ENCODE measurements at places on chromosomes 6 and 20. TPM values are rescaled to one million over a fixed set of nuclear protein-coding genes. Genes with fewer than 3 reads are reported as not detected.

The ADGB gene
- total RNA-seq = not detected

The SEC63 gene
- total RNA-seq = 72.6 TPM

The TP53TG5 gene
- total RNA-seq = not detected

The COL10A1 gene
- not detected for total RNA-seq

The TNFRSF21 gene
- 0.16 TPM for total RNA-seq

The PPP1R3G gene
- 0.11 TPM for total RNA-seq

The ZKSCAN8 gene
- total RNA-seq = 18.7 TPM

The TUBB gene
- 1,638 TPM for total RNA-seq

The CD24 gene
- total RNA-seq = not detected

The TMEM151B gene
- total RNA-seq = not detected

The CCM2L gene
- not detected for total RNA-seq

The ITPA gene
- 53.2 TPM for total RNA-seq

The NMBR gene
- not detected for total RNA-seq

The SPTLC3 gene
- total RNA-seq = 0.05 TPM

The LSM2 gene
- total RNA-seq = 123 TPM

The DLK2 gene
- not detected for total RNA-seq

The ULBP2 gene
- 0.60 TPM for total RNA-seq

The NKX2-2 gene
- total RNA-seq = not detected

The FLRT3 gene
- total RNA-seq = not detected

The PAQR8 gene
- total RNA-seq = 23.0 TPM

The GNMT gene
- 1.2 TPM for total RNA-seq

The BMP2 gene
- total RNA-seq = not detected

The OR12D3 gene
- not detected for total RNA-seq

The LBP gene
- total RNA-seq = not detected

The LY86 gene
- total RNA-seq = 2.9 TPM

The LHFPL5 gene
- not detected for total RNA-seq

The PRR18 gene
- not detected for total RNA-seq

The ECI2 gene
- 42.0 TPM for total RNA-seq

The EYS gene
- total RNA-seq = not detected

The TMEM244 gene
- not detected for total RNA-seq

The HDGFL1 gene
- total RNA-seq = not detected

The GTSF1L gene
- not detected for total RNA-seq

The C6orf163 gene
- total RNA-seq = 1.5 TPM

Data from activated CD8-positive, alpha-beta T cell treated with anti-CD3 and anti-CD28 coated beads, Interleukin-2, amount 10 ng/mL, durations not matched to agents 7 days and 5 days (primary cell).